GM18507 (cell line): ENCODE measurements at places on chromosomes 2 and 18.

- no peak for DNase-seq
These were observed 74.7 kb downstream of the SDC1 start for GRCh38 chr2:20150110-20150706.

DNA sequence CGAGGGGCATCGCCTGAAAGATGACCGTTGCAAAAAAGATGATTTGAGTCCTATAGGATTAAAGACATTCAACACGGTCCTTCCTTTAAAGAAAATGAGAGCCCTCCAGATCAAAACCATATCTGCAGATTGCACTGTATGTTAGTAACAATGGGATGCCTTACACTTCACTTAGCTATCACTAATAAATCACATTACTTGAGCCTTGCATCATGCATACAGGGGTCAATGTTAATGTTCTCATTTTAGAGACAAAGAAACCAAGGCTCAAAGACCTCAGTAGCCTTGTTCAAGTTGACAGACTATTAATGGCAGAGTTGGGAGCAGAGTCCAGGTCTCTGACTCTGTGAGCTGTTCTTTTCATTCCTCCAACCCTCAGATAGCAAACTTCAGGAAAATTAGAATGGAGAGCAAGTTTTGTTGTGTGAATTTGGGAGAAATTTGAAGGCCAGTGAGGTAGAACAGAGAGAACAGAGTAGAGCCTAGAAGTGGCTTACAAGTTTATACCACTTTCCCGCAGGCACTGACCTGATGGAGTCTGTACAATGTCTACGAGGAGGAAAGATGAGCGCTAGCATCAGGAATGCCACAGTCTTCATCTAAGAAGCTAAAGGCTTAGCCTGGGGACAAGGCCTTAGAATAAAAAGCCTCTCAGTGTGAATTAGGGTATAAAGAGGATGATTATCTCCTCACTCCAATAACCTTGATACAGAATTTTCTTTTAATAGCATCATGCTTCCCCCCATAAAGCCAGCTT lies 48.3 kb downstream of the TRIB2 start:
- DNase-seq = no peak

GRCh38 chr2:125455110-125455509 lies 1200.8 kb upstream of the GYPC start:
- DNase-seq = no peak

- no peak for DNase-seq
These were observed 1074.2 kb upstream of the ZEB2 start for GRCh38 chr2:145593991-145594614.

- DNase-seq = no peak
These were observed 166.4 kb downstream of the ANKRD44 start for GRCh38 chr2:197144183-197144582.

DNA sequence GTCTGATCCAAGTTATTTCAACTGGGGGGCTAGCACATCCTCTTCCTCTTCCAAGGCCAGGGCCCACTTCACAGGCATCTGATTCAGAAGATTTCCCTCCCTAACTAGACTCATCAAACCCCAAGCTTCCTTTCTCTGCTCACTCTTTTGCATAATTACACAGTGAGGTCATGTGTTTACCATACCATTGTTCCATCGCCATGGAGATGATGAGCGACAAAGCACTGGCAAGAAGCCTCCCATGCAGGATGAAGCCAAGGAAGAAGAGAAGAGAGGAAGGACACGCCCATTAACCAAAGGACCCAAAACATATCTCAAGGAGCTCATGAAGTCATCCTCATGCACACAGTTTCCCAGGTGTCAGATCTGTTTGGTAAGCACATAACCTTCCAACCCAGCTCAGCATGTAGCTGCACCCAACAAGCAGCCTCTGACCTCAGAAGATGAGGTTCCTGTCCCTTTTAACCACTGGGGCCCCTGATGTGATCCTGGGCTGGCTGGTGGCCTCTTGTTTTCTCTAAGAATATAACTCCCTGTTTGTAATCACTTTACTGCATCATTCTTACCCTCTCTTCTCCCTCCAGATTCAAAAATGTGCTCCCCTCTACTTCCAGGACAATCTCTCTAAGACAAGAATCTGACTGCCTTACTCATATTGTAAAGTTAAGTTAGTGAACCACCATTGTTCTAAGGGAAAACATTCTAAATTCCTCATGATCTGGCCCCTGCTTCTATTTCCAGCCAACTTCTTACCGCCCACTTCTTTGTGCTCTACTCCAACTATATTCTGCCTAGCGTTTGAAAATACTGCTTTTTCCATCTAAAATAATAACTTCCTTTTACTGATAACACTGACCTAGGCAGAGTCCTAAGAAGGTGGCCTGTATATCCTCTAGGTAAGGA lies 190.1 kb downstream of the TTC32 start:
- no peak for DNase-seq

DNA sequence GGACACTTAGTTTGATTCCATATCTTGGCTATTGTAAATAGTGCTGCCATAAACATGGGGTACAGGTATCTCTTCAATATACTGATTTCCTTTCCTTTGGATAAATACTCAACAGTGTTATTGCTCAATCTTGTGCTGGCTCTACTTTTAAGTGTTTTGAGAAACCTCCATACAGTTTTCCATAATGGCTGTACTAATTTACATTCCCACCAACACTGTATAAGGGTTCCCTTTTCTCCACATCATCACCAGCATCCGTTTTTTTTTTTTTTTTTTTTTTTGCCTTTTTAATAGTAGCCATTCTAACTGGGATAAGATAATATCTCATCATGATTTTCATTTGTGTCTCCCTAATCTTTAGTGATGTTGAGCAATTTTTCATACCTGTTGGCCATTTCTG lies 29.9 kb upstream of the GALNT5 start:
- DNase-seq = no peak

- no peak for DNase-seq
These were observed 493.8 kb upstream of the NRP2 start for GRCh38 chr2:205188239-205189138.

DNA sequence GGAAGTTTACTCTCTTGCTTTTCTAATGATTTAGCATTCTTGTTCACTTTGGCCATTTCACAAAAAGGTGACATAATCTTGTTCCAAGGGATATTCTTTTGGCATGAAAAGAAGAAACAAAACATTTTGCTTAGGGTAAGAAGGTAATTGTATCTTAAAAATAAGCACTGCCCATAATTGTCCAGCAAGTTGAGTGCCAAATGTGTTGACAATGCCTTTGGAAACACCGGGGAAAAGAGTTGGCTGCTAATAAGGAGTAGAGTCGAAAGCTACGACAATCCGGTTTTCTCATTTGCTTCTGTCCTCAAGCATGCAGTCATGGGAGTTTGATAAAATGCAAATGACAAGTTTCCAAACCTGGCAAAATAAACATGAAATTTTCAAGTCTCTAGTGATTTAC lies 27.3 kb downstream of the ITGAV start:
- no peak for DNase-seq

DNA sequence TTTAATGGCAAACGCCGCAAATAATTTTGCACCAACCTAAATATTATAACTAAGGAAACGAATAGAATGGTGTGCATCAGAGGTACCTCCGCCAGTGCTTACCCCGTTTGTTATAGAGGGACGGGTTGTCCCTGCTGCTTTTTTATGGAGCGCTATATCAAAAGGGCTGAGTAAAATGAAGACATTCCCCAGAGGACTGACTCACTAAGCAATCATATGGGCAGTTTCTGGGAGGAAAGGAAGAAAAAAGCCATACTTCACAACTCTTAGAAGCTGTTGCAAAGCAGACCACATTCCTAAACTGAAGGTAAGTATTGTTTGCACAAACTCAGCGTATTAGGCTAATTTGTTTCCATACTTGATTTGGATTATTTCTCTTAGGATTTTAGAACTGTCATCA lies 12.9 kb downstream of the ID2 start:
- no peak for DNase-seq

DNA sequence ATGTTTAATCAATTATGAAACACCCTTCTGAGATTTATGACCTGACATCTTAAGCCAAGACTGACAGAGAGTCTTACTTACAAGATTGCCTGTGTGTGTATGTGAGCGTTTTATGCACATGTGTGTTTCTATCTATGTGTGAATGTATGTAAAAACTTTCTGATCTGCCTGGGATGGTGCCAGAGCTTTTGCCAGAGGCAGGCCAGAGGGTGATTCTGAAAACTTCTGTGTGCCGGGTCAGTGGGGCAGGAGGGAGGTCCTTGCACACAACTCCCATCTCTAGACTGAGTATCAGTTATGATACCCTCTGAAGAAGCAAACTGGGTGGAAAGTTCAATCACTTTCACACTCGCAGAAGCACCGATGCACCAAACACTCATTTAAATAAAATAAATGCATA lies 335.0 kb upstream of the NT5C1B start:
- DNase-seq = no peak

DNA sequence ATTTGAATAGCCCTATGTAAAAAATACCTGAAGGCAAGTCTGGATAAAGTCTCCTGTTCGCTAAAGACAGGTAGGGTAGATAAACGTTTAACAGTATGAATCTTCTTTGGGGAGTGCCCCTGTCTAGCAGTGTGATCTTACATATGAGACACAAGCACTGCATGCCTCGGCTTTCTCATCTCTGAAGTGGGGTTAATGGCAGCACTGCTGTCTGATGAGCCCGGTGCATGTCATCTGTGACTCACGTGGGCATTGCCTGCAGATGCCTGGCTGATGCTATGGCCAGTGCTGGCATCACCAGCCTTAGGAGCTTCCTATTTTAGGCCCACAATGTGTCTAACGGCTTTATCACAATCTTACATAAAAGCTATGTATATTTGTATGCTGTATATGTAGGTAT lies 50.1 kb downstream of the GALR1 start:
- no peak for DNase-seq
